ENCODE measurements at places on chromosomes 1 and 21.
A peak's percentile ranks its signal among the peaks of the same experiment; 100 is the strongest.

- DNase-seq, result no peak
These were observed 14.4 kb upstream of the CAMTA1 start for GRCh38 chr1:6770751-6771440.

GRCh38 chr1:78114034-78114956 is 68.5 kb downstream of the GIPC2 start:
- DNase-seq, result peak; percentile 14

DNA sequence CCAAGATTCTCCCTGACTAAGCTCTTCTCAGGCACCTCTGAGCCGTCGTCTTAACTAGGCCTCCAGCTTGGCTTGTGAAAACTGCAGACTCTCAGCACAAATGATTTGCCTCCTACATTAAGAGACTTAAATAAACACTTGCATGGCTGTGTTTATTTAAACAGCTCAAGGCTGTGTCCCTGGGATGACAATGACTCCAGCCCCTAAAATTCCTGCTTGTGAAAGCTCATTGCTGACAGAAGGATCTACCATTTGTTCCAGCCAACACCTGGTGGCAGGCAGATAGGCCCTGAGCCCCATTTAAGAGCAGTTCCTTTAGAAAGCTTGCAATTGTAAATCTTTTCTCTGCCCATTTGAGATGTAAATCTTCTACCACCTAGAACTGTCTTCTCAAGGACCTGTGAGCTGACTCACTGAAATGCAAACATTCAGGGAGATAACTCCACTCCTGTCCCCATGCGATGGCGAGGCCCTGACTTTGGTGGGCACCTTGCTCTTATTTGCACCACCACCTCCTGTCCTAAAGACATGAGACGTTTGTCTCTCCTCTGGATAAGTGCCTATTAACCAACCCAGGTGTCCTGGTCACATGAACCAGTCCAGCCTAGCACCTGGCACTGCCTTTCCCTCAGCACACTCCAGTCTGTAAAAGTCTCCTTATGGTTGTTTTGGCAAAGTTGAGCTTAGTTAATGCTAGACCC is 15.1 kb upstream of the PCP4 start:
- no peak for DNase-seq

GRCh38 chr1:51756290-51756689 is 122.2 kb downstream of the NRDC start:
- no peak for DNase-seq

GRCh38 chr1:81410941-81411340 is 389.8 kb upstream of the ADGRL2 start:
- DNase-seq, result no peak

GRCh38 chr1:25679171-25679570 is 62.6 kb downstream of the MAN1C1 start:
- no peak for DNase-seq

DNA sequence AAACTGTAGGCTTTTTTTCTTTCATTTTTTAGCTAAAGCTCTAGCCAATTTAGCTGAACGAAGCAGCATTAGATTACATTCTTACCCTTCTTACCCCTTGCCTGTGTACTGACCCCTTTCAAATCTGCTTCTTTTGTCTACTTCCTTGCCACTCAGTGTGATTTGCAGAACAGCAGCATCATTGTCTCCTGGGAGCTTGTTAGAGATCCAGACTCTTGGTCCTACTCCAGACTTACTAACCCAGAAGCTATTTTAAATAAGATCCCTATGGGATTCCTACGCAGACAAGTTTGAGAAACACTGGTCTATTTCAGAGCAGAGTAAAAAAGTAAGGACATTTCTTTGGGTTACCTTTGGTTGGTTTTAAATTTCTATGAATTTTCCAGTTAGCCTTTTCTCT is 13.8 kb downstream of the LRRC39 start:
- no peak for DNase-seq

- no peak for DNase-seq
These were observed 248.1 kb upstream of the FMN2 start for GRCh38 chr1:239843541-239843940.

GRCh38 chr1:14261395-14261794 is 337.1 kb upstream of the KAZN start:
- DNase-seq, result no peak

DNA sequence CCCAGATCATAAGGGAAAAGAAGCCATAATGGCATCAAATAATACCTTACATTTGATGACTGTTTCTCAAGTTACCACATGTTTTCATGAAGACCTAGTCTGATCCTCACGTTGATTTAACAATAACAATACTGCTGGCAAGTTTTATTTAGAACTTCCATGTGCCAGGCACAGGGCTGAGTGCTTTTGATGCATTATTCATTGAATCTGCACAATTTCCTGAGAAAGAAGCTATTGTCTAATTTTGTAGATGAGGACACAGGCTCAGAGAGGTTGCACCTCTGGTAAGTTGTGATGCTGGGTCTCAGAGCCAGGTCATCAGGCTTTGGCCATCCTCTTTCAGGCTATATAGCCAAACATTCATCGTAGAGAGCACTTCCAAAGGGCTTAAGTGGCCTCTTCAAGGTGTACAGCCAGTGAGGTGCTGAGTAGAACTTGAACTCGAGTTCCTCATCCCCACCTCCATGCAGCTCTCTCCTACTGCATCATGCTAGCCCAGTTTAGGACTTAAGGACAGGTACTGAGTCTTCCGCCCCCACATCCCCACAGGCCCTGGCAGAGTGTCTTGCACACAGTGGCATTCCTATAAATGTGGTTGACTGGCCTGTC is 8.3 kb upstream of the PEF1 start:
- no peak for DNase-seq

- no peak for DNase-seq
These were observed 119.1 kb downstream of the KCNN3 start for GRCh38 chr1:154750681-154751665.

- DNase-seq, result peak; percentile 12
These were observed 343.4 kb downstream of the MATN1 start for GRCh38 chr1:30379684-30380624.

DNA sequence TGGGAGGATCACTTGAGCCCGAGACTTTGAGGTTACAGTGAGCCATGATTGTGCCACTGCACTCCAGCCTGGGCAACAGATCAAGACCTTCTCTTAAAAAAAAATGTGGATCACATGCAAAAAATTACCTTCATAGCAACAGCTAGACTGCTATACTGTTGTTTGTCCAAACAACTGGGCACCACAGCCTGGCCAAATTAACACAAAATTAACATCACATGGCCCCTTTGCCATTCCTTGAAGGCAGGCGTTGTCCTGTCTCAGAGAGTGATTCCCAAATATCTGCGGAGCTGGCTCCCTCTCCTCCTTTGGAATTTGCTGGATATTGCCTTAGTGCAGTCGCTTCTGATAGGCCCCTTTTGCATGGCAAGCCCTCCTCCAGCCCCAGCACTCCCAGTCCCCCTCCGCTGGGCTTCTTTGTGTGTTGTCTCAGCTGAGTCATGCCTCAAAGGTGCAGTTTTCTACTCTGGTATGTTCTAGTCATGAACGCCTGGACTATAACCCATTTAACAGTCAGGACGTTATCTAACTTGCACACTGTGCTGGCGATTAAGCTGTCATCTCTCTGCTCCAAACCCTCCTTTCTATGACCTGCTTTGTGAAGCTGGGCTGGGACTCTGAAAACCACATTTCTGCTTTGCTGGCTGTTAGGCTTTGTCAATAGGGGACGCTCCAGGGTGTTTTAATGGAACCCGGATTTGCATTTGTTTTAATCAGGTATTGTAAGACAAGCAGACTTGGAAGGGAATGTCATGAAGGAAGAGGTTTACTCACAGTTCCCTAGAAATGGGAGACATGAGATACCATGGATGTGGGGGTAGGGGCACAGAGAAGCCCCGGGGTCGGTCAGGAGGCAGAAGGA is 20.1 kb upstream of the HPCAL4 start:
- no peak for DNase-seq

Data from stimulated activated CD8-positive, alpha-beta memory T cell treated with anti-CD3 and anti-CD28 coated beads, Interleukin-4, amount 100 ng/mL, for 1 hour (primary cell).